ENCODE measurements at places on chromosomes 1 and 21.

- DNase-seq: no peak
These were observed 688 bp upstream of the CHD5 start for GRCh38 chr1:6180707-6181311.

- no peak for DNase-seq
These were observed 16.3 kb downstream of the PADI3 start for GRCh38 chr1:17265162-17265561.

DNA sequence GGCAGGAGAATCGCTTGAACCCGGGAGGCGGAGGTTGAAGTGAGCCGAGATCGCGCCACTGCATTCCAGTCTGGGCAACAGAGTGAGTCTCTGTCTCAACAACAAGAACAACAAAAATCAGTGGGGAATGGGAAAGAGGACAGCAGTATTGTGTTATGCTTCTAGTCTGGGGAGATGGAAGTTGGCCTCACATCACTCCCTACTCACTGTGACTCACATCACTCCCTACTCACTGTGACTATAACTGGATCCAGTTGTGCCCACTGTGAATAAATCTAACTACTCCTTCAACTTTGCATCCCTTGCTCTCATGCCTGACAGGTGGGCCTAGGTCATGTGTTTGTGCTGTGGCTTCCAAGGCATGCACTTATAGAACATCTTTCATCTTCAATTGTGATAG is 285.4 kb upstream of the USP24 start:
- no peak for DNase-seq

GRCh38 chr1:59976194-59977074 is 49.9 kb upstream of the CYP2J2 start:
- DNase-seq: no peak

GRCh38 chr1:223364685-223365382 is 858 bp upstream of the SUSD4 start:
- no peak for DNase-seq

DNA sequence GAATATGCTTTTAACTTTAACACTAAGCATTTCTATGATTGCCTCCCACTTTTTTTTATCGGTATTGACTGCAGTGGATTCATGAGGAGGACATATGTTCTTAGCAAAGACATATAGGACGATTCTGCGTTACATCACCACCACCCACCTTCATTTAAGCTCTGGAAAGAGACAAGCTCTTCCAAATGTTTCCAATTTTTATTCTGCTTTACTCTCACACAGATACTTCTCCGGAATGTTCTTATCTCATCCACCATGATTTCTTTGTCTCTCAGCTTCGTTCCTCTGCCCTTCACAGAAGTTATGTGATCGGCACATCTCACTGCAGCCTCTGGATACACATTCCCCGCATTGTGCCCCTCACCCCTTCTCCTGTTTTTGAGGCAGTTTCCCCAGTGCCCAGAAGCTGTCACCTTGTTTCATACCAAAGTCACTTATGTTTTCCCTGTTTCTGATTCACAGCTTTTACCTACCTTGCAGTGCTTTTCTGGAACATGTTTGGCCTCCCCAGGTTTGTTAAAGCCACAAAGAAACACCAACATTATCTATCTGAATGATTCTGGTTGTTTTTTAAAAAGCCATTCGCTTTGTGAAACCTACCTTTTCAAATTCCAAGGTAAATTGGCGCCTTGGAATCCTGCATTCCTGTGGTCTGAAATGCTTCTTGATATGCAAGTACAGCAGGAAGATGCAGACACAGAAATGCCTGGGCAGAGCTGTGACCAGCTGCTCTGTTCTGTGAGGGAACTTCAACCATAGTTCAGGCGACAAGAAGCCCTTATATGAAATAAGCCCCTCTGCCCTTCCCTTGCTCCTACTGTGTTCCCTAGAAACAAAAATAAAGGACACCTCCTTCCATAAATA is 1020.2 kb downstream of the TTLL7 start:
- DNase-seq: no peak

- DNase-seq: no peak
These were observed 275.6 kb downstream of the FOXD2 start for GRCh38 chr1:47713333-47713953.

DNA sequence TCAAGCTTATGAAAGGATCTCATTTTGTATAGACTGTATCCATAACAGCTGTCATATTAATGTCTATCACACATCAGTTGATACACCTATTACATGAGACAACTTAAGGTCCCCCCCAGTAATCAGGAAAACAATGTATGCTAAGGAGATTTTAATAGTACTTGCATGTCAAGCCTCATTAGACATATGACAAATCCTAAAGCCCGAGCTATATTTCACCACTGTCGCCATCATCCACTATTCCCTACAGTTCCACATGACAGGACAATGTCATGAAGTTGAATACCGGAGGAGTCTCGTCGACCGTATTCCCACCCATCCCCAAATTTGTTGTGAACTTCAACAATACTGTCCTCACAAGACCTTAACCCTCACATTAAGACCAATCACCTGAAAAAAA is 3.4 kb downstream of the HMGN1 start:
- DNase-seq: no peak

- no peak for DNase-seq
These were observed 12.6 kb downstream of the PIGP start for GRCh38 chr21:37060296-37060695.

Measured in activated gamma-delta T cell treated with anti-CD3 and anti-CD28 coated beads, Interleukin-2, amount 50 U/mL, for 16 hours (primary cell).